ENCODE measurements at places on chromosomes 12 and 14.

DNA sequence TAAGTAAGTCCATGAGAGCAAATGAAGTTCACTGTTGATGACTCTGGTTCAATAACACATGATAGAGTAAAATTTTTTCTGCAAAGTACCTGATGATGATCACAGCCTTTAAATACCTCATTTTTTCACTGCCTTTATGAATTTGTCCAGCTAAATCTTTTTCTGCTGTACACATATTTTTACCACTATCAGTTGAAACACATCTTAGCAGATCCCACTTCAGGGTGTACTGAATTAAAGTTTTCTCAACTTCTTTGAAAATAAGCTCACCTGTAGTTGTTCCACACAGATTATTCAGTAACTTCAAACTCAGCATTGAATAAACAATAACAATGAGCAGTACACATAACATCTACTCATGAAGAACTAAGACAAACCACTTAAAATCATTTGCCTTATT lies 385.9 kb downstream of the NELL2 start:
- no peak for DNase-seq

DNA sequence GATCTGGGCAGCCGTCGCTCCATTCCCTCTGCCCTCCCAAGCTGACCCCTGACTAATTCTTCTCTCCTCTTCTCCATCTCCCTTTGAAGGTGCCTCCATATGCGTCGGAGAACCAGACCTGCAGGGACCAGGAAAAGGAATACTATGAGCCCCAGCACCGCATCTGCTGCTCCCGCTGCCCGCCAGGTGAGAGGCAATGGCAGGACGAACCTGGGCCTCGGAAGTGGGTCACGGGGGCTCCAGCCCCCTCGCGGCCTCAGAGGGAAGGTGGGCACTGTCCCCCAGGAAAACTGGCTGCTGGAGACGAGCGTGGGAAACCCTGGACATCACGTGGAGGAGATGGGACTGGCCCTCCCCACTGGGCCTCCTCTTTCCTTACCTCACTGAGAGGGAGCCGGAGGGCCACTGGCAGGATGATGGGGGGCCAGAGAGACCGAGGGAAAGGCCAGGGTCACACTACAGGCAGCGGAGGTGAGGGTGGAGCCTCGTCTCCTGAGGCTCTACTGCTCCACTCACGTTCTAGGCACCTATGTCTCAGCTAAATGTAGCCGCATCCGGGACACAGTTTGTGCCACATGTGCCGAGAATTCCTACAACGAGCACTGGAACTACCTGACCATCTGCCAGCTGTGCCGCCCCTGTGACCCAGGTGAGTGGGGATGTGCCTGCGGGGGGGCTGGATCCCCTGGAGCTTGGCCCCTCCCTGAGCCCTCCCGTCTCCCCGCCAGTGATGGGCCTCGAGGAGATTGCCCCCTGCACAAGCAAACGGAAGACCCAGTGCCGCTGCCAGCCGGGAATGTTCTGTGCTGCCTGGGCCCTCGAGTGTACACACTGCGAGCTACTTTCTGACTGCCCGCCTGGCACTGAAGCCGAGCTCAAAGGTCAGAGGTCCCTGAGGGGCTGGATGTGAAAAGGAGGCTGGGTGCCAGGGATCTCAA lies 806 bp downstream of the LTBR start:
- no peak for DNase-seq

DNA sequence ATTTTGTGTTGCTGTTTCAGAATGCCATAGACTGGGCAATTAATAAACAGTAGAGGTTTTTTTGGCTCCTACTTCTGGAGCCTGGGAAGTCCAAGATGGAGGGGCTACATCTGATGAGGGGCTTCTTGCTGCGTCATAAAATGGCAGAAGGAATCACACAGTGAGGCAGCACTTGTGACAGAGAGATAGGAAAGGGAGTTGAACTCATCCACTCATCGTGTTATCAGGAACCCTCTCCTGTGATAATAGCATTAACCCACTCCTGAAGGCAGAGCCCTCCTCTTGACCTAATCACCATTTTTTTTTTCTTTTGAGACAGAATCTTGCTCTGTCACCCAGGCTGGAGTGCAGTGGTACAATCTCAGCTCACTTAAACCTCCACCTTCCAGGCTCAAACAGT lies 9.7 kb downstream of the TDG start:
- no peak for DNase-seq

DNA sequence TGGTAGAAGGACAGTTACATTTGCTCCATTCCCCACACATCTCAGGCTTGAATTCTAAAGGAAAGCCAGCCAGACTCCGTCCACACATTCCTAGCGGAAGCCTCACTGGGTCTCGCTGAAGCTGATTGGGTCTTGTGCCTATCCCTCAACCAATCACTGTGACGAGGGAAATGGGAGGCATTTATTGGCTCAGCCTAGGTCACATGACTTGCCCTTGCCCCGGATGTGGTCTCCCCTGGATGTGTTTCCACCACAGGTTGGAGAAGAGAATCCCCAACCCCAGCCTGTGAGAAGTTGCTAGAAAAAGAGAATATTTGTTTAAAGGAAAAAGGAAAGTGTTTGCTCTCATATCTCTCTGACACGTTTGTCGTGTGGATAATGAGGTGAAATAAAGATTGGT lies 93.4 kb downstream of the C12orf75 start:
- no peak for DNase-seq

GRCh38 chr14:77094672-77095284 lies 3.3 kb upstream of the CIPC start:
- DNase-seq = peak; percentile 65

DNA sequence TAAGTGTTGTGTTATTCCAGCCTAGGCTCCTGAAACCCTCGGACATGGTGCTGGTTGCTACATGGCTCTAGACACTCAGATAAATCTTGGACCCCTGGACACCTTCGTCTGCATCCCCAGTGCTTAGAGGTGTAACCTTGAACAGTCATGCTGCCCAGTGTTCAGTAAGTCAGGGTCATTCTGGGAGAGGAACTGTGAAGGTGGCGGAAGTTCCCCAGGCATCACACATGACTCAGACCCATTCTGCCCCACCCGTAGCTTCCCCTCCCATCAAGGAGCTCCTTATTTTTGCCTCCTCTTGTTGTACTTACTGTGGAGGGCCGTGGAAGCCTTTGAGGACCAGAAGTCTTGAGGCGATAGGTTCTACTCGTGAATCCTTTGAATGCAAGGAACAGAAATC lies 18.1 kb upstream of the SSPN start:
- DNase-seq = no peak

- DNase-seq = no peak
These were observed 2.5 kb downstream of the HNF1A start for GRCh38 chr12:120980800-120981368.

DNA sequence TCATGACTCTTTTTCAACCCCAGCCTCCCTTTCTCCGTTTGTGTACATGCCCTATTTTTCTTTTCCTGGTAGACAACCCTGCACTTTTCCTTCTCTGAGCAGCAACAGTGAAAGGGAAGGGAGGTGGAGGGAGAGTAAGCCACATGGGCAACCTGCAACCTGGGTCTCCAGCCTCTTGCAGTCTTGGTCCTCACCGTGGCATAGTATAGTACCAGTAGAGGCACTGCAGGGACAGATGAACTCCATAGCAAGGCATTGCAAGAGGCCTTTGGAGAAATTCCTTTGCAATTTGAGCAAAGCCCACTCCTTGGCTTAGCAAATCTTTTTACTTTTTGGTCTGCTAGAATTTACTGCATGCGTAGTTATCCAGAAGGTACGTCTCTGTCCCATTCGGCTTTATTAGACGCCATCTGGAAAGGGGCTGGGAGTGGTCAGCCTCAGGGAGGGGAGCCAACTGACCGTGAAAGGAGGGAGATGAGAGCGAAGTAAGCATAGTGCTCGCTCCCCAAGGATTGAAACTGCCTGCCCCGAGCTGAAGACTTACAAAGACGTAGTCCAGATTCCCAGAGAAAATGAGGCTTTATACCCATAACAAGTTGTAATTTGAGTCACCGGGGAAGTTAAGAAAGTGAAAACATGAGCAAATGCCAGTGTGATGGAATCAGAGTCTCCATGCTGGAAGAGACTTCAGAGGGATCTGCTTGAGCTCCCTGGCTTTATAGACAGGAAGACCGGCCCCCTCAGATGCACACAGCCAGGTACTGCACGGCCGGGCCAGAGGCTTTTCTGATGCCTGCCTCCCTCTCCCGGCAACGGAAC lies 332.0 kb downstream of the CACNA1C start:
- DNase-seq = no peak

DNA sequence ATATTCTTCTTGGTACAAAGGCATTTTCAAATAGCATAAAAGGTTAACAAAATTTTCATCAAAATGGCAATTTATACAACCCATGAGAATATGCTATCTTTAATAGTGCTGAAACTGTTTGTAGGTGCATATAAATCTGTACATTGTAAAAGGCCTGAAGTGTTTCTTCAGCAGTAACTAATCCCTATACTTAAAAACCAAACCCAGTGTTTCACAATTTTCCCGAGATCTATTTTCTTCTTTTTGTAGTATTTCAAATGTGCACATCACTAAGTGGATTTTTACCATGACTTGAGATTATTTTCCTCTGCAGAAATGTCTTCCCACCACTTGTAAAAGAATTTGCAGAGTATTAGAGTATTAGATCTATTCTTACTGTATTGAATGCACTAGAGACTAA lies 76.5 kb downstream of the FERMT2 start:
- no peak for DNase-seq

GRCh38 chr12:116880213-116880816 lies 926 bp downstream of the HRK start:
- DNase-seq = no peak

DNA sequence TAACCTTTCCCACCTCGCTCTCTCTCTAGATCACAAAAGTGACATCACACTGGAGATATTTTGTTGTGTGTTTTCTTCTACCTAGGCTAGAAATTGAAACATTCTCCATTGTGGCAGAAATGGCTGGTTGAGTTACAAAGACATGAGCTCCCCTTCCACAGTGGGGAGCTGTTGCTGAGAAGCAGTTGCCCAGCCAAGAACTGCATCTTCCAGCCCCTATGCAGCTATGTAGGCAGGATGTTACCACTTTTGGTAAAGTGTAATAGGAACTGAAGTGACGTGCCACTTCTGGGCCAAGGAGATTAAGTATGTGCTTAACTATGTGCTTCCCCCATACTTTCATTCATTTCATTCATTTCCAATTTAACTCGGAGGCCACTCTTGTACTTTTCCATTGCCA lies 138.7 kb upstream of the E2F7 start:
- no peak for DNase-seq

DNA sequence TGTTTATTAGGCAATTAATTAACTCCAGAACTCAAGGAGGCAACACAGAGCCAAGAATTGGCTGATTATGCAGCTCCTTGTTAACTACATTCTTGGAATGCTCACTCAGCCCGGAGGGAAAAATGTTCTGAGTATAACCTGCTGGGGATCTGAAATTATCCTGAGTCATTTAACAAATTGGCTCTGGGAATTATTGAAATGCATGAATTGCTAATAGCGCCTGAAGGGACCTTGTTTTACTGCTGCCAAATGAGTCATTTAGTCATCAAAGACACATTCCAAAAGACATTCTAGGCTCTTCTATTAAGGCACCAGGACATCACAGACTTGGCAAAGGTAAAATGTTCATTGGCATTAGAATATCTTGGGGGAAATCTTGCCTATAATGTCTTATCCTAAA lies 13.0 kb downstream of the TMEM52B start:
- no peak for DNase-seq

Measured in T follicular helper cell (primary cell).